ENCODE measurements at places on chromosomes 2 and 18. TPM values are rescaled to one million over a fixed set of nuclear protein-coding genes. Genes with fewer than 3 reads are reported as not detected.

- H3K27ac ChIP-seq: no peak overlapping the region
- no peaks in the 10 kb centered on the region for H3K4me1 ChIP-seq
- H3K36me3 ChIP-seq: no peaks in the 10 kb centered on the region
- no peak for DNase-seq
Observed at GRCh38 chr2:60641811-60642788, 88.6 kb upstream of the BCL11A start.

GRCh38 chr2:231800493-231801091 is 14.3 kb downstream of the COPS7B start:
- no peaks in the 10 kb centered on the region for H3K36me3 ChIP-seq
- no peaks in the 10 kb centered on the region for H3K4me1 ChIP-seq
- DNase-seq: no peak

- no peaks in the 10 kb centered on the region for H3K36me3 ChIP-seq
- no peaks in the 10 kb centered on the region for H3K4me1 ChIP-seq
- DNase-seq: no peak
- H3K27me3 ChIP-seq: no peaks in the 10 kb centered on the region
Observed at GRCh38 chr2:167504695-167505094, 616.4 kb downstream of the XIRP2 start.

DNA sequence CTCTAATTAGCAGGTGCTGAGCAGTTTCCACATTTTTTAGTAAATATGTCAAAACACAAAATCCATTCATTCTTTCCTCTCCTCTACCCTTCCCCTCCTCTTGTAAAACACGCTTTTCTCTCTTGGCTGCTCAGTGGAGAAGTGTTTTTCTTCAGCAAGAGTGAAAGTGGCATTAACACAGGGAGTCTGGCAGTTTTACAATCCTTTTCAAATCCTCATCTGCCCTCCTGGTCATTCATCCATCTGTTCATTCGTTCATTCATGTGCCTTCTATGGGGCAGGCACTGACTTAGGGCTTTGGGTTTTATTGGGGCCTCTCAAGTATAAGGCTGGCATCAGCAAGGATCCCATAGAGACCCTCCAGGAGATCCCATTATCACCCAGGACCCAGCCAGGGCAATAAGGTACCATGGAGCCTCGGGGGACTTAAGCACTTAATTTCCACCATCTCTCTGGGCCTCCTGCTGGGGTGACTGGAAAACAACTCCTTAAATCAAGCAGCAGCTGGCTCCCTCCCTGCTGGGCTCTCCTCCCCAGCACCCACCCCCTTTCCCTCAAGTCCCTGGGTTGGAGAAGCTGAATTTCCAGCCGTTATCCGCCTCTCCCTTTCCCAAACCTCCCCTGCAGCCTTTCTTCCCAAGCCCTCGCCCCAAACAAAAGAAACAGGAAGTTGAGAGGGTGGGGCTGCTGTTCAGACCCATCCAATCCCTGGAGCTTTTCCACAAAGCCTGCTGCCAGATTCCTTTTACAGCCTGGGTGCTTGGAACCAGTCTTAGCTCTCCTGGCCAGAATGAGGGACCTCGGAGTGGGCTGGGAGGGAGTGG is 32.6 kb downstream of the MARCHF4 start:
- no peak overlapping the region for H3K4me3 ChIP-seq
- peaks cover 9% of the 10 kb centered on the region for H3K4me1 ChIP-seq
- peak; percentile 55 for DNase-seq
- no peaks in the 10 kb centered on the region for H3K27me3 ChIP-seq

DNA sequence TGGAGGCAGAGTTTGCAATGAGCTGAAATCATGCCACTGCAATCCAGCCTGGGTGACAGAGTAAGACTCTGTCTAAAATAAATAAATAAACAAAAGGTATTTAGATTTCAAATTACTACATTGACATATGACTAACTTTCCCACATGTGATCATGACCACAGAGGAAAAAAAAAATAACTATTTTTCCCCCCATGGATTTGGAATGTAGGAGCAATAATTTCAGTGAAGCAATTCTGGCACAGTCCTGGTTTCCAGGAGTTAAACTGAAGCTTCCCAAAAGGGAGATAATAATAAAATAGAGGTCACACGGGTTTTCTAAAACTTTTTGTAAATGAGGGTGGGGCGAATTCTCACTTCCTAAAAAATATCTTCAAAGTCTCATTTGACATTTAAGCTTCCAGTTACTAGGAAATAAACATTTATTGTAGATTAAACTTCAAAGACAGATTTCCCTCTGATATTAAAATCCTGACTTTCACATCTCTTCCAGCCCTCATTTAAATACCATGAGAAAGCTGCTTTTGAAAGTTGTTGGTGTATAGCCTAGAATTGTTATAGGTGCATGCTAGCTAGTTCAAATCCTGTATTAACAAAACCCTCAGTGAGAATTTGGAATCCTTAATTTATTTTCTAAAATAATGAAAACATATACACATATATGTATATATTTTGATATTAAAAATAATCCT is 20.7 kb downstream of the SLC19A3 start:
- no peaks in the 10 kb centered on the region for H3K4me1 ChIP-seq
- H3K4me3 ChIP-seq: no peak overlapping the region
- no peaks in the 10 kb centered on the region for H3K27me3 ChIP-seq
- no peaks in the 10 kb centered on the region for H3K36me3 ChIP-seq
- no peak overlapping the region for H3K27ac ChIP-seq

DNA sequence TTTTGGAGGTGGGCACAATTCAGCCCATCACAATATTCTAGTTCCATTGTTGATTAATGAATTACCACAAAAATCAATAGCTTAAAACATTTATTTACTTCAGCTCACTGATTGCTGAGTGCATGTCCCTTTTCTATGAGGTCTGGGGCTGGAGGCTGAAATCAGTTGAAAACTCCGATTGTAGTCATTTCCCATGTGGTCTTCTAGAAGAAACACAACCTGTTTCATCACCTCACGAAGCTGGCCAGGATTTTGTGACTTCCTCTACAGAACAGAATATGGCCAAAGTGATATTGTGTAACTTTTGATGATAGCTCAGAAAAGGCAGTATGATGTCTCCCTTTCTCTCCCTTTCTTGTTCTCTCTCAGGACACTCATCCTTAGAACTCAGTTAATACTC is 44.1 kb upstream of the CYRIA start:
- H3K36me3 ChIP-seq: no peaks in the 10 kb centered on the region
- no peak for DNase-seq
- H3K4me3 ChIP-seq: no peak overlapping the region
- no peak overlapping the region for H3K27ac ChIP-seq
- H3K4me1 ChIP-seq: no peaks in the 10 kb centered on the region

DNA sequence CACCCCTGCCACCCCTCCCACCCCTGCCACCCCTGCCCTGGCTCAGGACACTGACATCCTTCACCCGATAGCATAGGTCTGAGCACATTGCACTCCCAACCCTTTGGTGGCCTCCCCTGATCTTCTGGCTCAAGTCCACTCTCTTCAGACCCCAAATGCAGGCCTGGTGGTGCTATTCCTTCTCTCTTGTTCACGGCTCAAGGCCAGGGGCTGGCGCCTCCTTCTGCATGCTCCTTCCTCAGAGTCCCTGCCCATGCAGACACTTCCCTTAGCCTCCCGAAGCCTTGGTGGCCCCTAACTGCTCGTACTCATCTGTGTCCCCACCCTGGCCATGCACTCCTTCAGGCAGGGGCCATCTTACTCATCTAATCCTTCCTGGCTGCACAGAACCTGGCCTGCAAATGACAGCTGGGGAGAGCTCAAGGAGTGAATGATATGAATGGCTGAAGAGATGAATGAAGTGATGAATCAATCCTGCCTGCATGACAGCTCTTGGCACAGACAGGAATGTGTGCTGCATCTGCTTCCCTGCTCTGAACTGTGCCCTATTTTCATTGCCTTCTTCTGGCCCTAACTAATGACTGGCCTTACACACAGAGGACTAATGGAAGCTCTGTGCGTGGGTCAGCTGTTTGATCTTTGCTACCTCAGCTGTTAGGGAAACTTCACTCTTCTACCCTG is 290.8 kb downstream of the DYSF start:
- H3K36me3 ChIP-seq: no peaks in the 10 kb centered on the region
- H3K4me3 ChIP-seq: no peak overlapping the region
- DNase-seq: no peak
- H3K4me1 ChIP-seq: no peaks in the 10 kb centered on the region

- no peaks in the 10 kb centered on the region for H3K36me3 ChIP-seq
- no peaks in the 10 kb centered on the region for H3K4me1 ChIP-seq
- no peak for DNase-seq
- H3K27me3 ChIP-seq: no peaks in the 10 kb centered on the region
Observed at GRCh38 chr2:105309147-105309545, 20.4 kb downstream of the TGFBRAP1 start.

DNA sequence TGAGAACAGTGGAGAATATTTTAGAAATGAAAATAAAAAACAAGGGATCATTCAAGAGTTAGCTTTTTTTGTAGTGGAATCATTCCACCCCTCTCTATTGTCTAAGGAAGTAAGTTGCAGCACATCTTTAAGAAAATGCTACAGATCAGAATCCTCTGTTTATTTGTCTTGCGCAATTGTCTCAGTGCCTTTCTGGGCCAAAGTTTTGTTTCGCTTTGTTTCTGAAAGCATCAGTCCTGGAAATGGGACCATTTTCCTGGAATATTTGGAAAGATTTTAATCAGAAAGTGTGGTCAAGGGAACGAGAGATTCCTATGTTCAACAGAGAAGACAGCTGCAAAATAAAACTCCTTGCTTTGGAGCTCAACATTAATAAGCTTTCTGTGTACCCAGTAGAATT is 74.0 kb downstream of the NRXN1 start:
- no peaks in the 10 kb centered on the region for H3K4me1 ChIP-seq
- H3K4me3 ChIP-seq: no peak overlapping the region
- H3K27ac ChIP-seq: no peak overlapping the region
- H3K36me3 ChIP-seq: no peaks in the 10 kb centered on the region
- no peak for DNase-seq

- H3K27me3 ChIP-seq: no peaks in the 10 kb centered on the region
- peaks cover 3% of the 10 kb centered on the region for H3K4me1 ChIP-seq
- no peak overlapping the region for H3K4me3 ChIP-seq
- no peaks in the 10 kb centered on the region for H3K36me3 ChIP-seq
- no peak for DNase-seq
Observed at GRCh38 chr2:241949736-241950412, 80.3 kb downstream of the RTP5 start.

DNA sequence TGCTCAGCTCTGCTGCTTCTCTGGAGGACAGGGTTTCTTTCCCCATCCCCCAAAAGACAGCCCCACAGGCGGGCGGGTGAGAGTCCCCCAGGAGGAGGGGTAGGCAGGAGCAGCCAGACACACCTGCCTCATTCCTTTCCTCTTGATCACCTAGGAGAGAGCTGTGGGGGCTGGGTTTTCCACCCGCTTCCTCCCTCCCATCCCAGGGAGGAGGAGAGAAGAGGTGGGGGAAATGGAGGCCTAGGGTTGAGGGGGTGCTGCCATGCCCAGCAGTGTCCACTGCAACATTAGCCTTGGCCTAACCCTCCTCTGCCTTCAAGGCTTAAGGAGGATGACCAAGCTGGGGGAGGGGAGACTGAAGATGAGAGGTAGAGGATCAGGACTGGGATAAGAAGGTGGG is 14.7 kb downstream of the WNT10A start:
- H3K36me3 ChIP-seq: no peaks in the 10 kb centered on the region
- no peak overlapping the region for H3K27ac ChIP-seq
- no peaks in the 10 kb centered on the region for H3K27me3 ChIP-seq
- no peak overlapping the region for H3K4me3 ChIP-seq

- H3K27me3 ChIP-seq: no peaks in the 10 kb centered on the region
- no peak for DNase-seq
- H3K27ac ChIP-seq: no peak overlapping the region
- H3K4me3 ChIP-seq: no peak overlapping the region
- H3K36me3 ChIP-seq: no peaks in the 10 kb centered on the region
Observed at GRCh38 chr18:65336411-65336810, 414.4 kb upstream of the CDH7 start.

GRCh38 chr2:223232285-223232684 is 180.3 kb downstream of the KCNE4 start:
- no peak overlapping the region for H3K4me3 ChIP-seq
- H3K27me3 ChIP-seq: no peaks in the 10 kb centered on the region
- no peaks in the 10 kb centered on the region for H3K4me1 ChIP-seq
- H3K36me3 ChIP-seq: no peaks in the 10 kb centered on the region

DNA sequence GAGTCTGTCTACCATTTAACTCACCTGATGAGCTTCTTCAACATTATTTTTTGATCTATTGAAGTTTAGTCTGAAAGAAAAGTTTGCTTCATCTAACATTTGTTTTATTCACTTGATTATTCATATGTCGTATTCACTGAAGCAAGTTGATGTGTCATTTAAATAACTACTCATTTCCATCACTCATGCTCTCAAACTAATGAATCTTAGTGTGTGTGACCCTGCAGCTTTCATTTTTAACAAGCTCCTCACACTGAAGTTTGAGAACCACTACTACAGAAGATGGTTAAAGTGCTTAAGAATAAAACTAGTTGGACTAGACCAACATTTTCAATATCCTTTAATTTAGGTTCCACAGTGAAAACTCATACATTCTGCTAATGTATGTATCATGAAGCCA is 1.8 kb upstream of the ABI2 start:
- no peaks in the 10 kb centered on the region for H3K36me3 ChIP-seq
- no peaks in the 10 kb centered on the region for H3K27me3 ChIP-seq
- no peaks in the 10 kb centered on the region for H3K4me1 ChIP-seq
- no peak for DNase-seq

- H3K27me3 ChIP-seq: no peaks in the 10 kb centered on the region
- no peaks in the 10 kb centered on the region for H3K36me3 ChIP-seq
- H3K4me1 ChIP-seq: peaks cover 3% of the 10 kb centered on the region
- H3K4me3 ChIP-seq: no peak overlapping the region
Observed at GRCh38 chr2:238591732-238592131, 165.0 kb downstream of the ASB1 start.

DNA sequence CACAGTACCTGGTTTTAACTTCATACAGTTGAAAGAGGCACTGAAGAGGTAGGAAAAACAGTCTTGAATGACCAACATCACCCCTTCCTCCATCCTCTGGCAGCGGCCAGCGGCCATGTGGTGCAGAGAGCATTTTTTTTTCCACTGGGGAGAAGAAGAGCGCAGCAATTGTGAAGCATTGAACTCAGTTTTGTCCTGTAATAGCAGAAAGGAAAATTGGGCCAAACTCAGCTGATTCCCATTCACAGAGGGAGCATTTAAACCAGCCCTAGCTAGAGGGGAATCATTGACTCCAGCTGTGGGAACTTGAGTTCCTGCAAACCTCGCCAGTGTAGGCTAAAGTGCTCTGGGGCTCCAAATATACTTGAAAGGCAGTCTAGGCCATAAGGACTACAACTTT is 316.6 kb upstream of the CHST9 start:
- H3K36me3 ChIP-seq: no peaks in the 10 kb centered on the region
- no peaks in the 10 kb centered on the region for H3K4me1 ChIP-seq
- no peak overlapping the region for H3K27ac ChIP-seq
- no peaks in the 10 kb centered on the region for H3K27me3 ChIP-seq
- no peak for DNase-seq

The IL1B gene
- total RNA-seq: 2.0 TPM

The EFEMP1 gene
- 209 TPM for total RNA-seq

The PRSS56 gene
- total RNA-seq: not detected

The CNTNAP5 gene
- total RNA-seq: not detected

Measured in ovary (tissue), 10 donors.